GM18507 (cell line): ENCODE measurements at places on chromosomes 1 and 21.

DNA sequence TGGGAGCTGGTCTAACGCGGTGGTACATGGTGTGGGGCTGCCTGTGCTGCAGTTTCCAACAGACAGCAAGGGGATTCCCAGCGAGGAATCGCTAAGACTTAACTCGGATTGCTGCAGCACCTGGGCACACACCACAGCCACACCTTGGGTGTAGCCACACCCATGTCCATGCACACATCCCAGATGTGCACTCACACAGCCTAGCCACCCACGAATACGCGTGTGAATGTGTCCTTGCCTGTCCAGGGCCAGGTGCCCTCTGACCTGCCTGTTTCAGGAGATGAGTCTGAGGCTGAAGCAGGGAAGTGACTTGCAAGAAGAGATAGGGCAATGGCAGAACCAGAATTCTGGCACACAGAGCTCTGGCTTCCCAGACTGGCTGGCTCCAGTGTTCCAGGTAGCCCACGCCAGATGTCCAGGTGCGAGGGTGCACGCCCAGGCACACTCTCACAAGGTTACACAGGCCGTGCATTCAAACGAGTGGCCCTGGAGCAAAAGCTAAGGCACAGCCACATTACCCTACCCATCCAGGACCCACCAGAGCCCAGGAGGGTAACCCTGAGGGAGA, 272.7 kb downstream of the TRABD2B start:
- no peak for DNase-seq

- DNase-seq = no peak
These were observed at the start of gene ASCL5 for GRCh38 chr1:201126832-201127754. Gene ASCL5, minus strand, starts transcription at chr1:201127184. Its CDS starts 11,812 bp downstream, at chr1:201115372.

DNA sequence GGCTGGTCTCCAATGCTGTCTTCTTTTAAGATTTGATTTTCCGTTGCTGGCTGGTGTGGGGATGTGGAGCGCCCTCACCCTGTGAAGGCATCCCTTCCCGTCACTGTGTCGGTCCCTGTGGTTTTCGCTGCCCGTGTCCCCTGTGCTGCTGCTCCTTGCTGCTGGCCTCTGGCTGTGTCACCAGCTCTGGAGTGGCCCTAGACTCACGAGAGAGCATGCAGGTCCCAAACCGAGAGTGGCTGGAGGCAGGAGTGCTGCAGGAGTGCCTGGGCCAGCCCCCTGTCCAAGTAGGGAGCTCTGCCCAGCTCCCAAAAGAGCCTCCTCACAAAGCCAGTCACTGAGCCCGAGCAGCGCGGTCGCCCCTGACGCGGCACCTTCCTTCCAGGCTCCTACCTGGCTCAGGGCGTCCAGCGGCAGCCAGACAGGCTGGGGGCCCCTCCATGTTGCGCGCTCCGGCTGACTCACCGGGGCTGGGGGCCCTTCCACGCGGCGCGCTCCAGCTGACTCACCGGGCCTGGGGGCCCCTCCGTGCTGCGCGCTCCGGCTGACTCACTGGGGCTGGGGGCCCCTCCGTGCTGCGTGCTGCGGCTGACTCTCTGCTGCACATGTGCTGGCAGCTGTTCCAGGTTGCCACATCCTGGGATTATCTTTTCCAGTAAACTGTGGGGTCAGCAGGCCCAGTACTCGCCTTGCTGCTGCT, 106.7 kb upstream of the COL6A1 start:
- no peak for DNase-seq

DNA sequence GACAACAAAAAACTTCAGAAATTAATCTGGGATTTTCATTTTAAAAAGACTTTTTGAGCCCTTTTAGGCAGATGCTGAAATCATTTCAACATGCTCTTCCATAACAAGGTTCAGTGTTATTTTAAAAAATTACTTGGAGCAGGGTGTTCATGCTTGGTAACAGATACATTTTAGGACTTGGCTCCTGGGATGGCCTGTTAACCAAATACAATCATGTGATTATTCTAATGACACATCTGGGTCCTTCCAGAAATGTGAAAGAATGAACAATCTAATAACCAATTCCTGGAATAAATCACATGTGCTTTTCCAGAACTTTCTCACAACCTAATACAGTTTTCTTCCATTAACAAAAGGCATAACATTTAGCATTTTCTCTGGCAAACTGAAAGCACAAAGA, 379.8 kb upstream of the RUNX1 start:
- DNase-seq = no peak

DNA sequence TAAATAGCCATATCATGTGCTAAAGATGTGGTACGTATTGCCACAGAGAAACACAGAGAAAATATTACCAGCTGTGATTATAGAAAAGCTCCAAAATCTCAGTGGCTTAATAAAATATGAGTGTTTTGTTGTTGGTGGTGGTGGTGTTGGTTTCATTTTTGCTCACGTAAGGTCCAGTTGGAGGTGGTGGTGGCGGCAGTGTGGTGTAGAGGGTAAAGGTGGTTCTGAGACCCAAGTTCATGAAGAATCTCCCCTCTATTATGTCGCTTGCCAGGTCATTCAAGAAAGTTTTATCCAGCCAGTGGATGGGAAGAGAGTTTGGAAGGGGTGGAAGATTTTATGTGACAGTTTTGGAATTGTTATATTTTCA, 217.6 kb upstream of the SAMSN1 start:
- no peak for DNase-seq
